Iris pigment epithelial cell (primary cell): ENCODE measurements at places on chromosomes 16 and 17.
A peak's percentile ranks its signal among the peaks of the same experiment; 100 is the strongest.

GRCh38 chr16:14527411-14528044, 102.5 kb downstream of the PARN start:
- DNase-seq: peak; percentile 69

DNA sequence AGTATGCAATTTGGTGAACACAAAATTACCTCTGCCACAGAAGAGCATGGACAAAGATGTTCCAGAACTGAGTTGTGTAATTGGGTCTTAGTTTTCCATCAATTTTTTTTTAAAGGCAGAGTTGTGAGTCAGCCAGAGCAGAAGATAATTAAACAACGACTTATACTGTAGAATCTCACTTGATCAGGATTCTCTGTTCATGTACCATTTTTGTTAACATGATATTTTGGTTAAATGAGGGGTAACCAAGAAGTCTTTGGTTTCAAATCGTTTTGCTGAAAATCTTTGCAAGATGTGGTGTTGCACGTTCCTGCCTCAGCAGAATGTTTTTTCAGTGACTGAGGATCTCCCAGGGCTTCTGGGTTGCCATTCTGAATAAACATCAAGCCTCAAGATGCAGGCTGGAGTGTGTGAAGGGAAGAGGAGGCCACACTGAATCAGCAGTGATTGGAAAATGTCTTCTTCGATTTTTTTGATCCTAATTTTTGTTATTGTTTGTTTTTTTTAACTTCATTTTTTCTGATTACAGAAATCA, 232.6 kb upstream of the IRX3 start:
- no peak for DNase-seq

- no peak for DNase-seq
Observed at GRCh38 chr17:27593232-27593856, 37.6 kb upstream of the LGALS9 start.

GRCh38 chr16:68468842-68469241, 20.5 kb upstream of the SMPD3 start:
- no peak for DNase-seq

DNA sequence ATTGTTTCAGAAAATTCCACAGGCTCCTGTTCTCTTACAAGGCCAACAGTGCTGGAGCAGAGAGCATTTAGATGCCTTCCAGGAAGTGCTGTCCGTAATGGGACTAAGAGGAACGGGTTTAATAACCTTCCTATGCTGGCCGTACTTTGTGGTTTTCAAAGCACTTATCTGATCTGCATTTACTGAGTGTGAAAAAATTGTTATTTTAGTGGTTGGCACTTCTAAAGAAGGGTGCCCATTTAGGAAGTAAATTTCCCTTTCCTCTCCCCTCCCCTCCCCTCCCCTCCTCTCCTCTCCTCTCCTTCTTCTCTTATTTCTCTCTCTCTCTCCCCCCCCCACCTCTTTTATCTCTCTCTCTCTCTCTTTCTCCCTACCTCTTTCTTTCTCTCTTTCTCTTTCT, 72.0 kb upstream of the DNAJA2 start:
- no peak for DNase-seq

- no peak for DNase-seq
Observed at GRCh38 chr16:56700631-56701030, 18.4 kb downstream of the MT1X start.
